Mesangial cell (primary cell): ENCODE measurements at places on chromosomes 4 and X. TPM values are rescaled to one million over a fixed set of nuclear protein-coding genes. Genes with fewer than 3 reads are reported as not detected.

The IDH3G gene
- 91.7 and 93.4 TPM in 2 replicates for total RNA-seq

The ZNF674 gene
- 0.81 and 0.89 TPM in 2 replicates for total RNA-seq

The SORCS2 gene
- total RNA-seq, result 0.65 and 1.3 TPM in 2 replicates

The SOX3 gene
- total RNA-seq, result not detected in 2 replicates

The ZNF157 gene
- 0.13 and 0.33 TPM in 2 replicates for total RNA-seq

The CDKL2 gene
- total RNA-seq, result 1.5 and 2.7 TPM in 2 replicates

The FAM133A gene
- total RNA-seq, result not detected in 2 replicates

The DOK7 gene
- total RNA-seq, result 1.5 and 8.6 TPM in 2 replicates

The SOWAHD gene
- 0.38 TPM in 1 of 2 replicates, not detected in the other for total RNA-seq

The PHOX2B gene
- total RNA-seq, result not detected in 2 replicates

The SLC4A4 gene
- total RNA-seq, result 5.9 and 23.8 TPM in 2 replicates

The IL13RA2 gene
- not detected in 2 replicates for total RNA-seq

The ATP1B4 gene
- not detected in 2 replicates for total RNA-seq

The HERC5 gene
- 0.33 and 0.76 TPM in 2 replicates for total RNA-seq

The GAGE12H gene
- not detected in 2 replicates for total RNA-seq

The FAT4 gene
- 2.8 and 18.5 TPM in 2 replicates for total RNA-seq

The ARSH gene
- not detected in 2 replicates for total RNA-seq

The KLB gene
- total RNA-seq, result under 0.01 TPM in 1 of 2 replicates, not detected in the other
